Lower lobe of right lung (tissue), 2 donors: ENCODE measurements at places on chromosomes 4 and X. TPM values are rescaled to one million over a fixed set of nuclear protein-coding genes. Genes with fewer than 3 reads are reported as not detected.

Gene XAGE2
- total RNA-seq = 6.7 TPM

Gene ARFIP1
- 37.2 TPM for total RNA-seq

Gene RADX
- total RNA-seq = 3.7 TPM

DNA sequence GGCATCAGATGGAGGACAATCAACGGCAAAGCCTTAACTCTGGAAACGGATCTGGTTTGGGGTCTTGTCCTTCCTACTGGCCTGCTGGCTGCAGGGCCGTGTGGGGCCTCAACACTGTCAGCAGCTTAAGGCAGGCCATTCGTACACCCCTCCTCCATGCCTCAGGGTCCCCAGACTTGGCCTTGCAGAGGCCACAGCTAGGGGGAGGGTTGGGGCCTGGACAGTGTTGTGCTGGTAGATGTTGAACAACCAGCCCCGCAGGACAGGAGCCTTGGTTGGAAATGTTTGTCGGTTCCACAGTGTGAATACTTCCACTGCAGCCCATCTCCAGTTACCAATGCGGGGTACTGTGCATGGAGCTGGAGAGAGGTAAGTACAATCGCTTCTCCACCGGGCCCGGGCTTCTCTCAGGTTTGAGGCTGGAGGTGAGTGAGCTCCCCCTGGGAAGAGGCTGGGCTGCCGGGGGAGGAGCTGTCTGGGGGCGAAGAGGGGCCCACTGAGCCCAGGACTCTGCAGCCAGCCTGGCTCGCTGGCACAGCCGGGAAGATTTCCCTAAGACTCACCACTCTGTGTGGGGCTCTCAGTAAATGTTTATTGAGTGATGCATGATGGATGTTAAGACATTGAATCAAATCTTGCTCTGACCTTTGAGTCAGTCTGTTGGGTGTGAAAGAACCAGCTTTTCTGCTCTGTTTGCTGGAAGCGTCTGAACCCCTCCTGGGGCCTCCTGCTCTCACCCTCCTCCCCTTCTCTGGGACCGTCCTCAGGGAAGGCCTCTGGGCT, 19.7 kb upstream of the GPR78 start:
- H3K4me1 ChIP-seq = no peaks in the 10 kb centered on the region
- no peak for DNase-seq
- no peaks in the 10 kb centered on the region for H3K27me3 ChIP-seq
- no peaks in the 10 kb centered on the region for H3K36me3 ChIP-seq
- no peak overlapping the region for H3K27ac ChIP-seq
- H3K4me3 ChIP-seq = no peak overlapping the region

Gene SPOCK3
- total RNA-seq = 0.74 TPM

- DNase-seq = no peak
- no peak overlapping the region for H3K4me3 ChIP-seq
- no peak overlapping the region for H3K27ac ChIP-seq
- no peaks in the 10 kb centered on the region for H3K27me3 ChIP-seq
- no peaks in the 10 kb centered on the region for H3K36me3 ChIP-seq
- H3K4me1 ChIP-seq = peaks cover 25% of the 10 kb centered on the region
Observed at GRCh38 chr4:40952217-40952616, 202.5 kb downstream of the NSUN7 start.

GRCh38 chrX:44253575-44253942, 89.9 kb downstream of the EFHC2 start:
- H3K36me3 ChIP-seq = no peaks in the 10 kb centered on the region
- peaks cover 6% of the 10 kb centered on the region for H3K4me1 ChIP-seq
- no peak for DNase-seq
- H3K4me3 ChIP-seq = peak overlapping the region; percentile 21

- H3K27me3 ChIP-seq = peaks cover 51% of the 10 kb centered on the region
- DNase-seq = no peak
- H3K36me3 ChIP-seq = no peaks in the 10 kb centered on the region
Observed at GRCh38 chrX:644304-645281, 14.0 kb downstream of the SHOX start.

- H3K36me3 ChIP-seq = no peaks in the 10 kb centered on the region
- H3K4me1 ChIP-seq = no peaks in the 10 kb centered on the region
- DNase-seq = no peak
- no peak overlapping the region for H3K27ac ChIP-seq
- H3K4me3 ChIP-seq = no peak overlapping the region
- no peaks in the 10 kb centered on the region for H3K27me3 ChIP-seq
Observed at GRCh38 chr4:11534623-11535302, 106.1 kb upstream of the HS3ST1 start.

- H3K27ac ChIP-seq = no peak overlapping the region
- H3K27me3 ChIP-seq = no peaks in the 10 kb centered on the region
- no peaks in the 10 kb centered on the region for H3K36me3 ChIP-seq
- no peak for DNase-seq
- H3K4me3 ChIP-seq = no peak overlapping the region
Observed at GRCh38 chr4:92522356-92522755, 218.6 kb downstream of the GRID2 start.
